ENCODE measurements at places on chromosomes 1 and 21. TPM values are rescaled to one million over a fixed set of nuclear protein-coding genes. Genes with fewer than 3 reads are reported as not detected.

TNFRSF18 gene
- total RNA-seq = 0.15 TPM

SLAMF7 gene
- total RNA-seq = 1.7 TPM

RIPPLY3 gene
- total RNA-seq = 0.78 TPM

IL24 gene
- 0.53 TPM for total RNA-seq

CTSE gene
- not detected for total RNA-seq

ZNF683 gene
- not detected for total RNA-seq

RRP1B gene
- total RNA-seq = 37.3 TPM

TDRD10 gene
- total RNA-seq = not detected

WASF2 gene
- total RNA-seq = 53.3 TPM

CCDC181 gene
- not detected for total RNA-seq

OR6F1 gene
- not detected for total RNA-seq

LAMB3 gene
- total RNA-seq = 16.9 TPM

HES3 gene
- total RNA-seq = not detected

CRP gene
- not detected for total RNA-seq

PPIAL4G gene
- total RNA-seq = not detected

TAS1R1 gene
- total RNA-seq = not detected

ELOA gene
- total RNA-seq = 28.0 TPM
